ENCODE measurements at places on chromosomes 1 and 21.

- no peak for DNase-seq
Measured at GRCh38 chr1:150810958-150811659, 3.0 kb upstream of the CTSK start.

DNA sequence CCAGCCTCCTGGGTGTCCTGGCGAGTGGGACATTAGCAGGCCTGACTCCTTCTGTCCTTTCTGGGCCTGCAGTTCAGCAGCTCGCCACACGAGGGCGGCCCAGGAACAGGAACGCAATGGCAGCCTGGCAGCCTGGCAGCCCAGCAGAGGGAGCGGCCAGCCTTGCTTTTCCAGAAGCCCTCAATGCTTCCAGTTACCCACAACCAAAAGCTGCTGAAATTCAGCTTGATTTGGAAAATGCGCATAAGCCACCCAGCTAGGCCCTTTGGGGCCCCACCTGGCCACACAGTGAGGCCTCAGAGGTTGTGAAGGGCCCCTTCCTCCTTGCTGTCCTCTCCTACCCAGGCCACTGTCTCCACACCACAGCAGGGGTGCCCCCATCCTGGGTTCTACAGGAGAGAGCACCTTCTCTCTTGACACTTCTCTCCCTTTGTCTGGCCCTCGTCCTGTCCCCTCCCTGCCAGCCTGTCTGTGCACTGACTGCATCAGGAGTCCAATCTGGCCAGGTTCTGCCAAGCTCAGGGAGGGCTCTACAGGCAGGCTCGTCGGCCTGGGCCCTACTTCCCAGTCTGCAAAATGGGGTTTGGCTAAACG is 103.4 kb upstream of the VAMP3 start:
- peak; percentile 65 for DNase-seq

- no peak for DNase-seq
Measured at GRCh38 chr21:16211339-16212303, 481.8 kb downstream of the USP25 start.

DNA sequence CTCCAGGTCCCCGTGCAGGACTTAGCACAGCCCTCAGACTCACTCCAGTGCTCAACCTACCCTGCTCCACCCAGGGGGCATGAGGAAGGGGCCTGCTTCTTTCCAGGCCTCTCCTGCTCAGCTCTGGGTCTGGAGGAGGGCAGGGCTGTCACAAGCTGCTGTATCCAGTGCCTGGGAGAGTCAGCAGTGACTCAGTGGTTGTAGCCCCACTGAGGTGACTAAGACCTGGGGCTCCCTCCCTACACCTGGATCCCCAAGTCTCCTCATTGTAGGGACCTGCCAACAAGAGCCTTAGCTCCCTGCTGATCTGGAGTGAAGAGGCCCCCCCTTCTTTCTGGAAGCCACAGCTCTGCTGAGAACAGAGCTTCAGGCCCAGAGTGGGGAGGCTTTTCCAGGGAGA is 36.1 kb upstream of the FAM131C start:
- DNase-seq: no peak

GRCh38 chr1:165562571-165562970 is 18.8 kb downstream of the LRRC52 start:
- no peak for DNase-seq

GRCh38 chr1:196324345-196324744 is 283.9 kb downstream of the KCNT2 start:
- DNase-seq: no peak

- DNase-seq: no peak
Measured at GRCh38 chr1:36753451-36753850, 270.7 kb upstream of the CSF3R start.

Data from hematopoietic multipotent progenitor cell treated with erythropoietin and hydrocortisone succinate and interleukin-3 and kit ligand, for 15 days (in vitro differentiated cells).